Activated naive CD4-positive, alpha-beta T cell treated with anti-CD3 and anti-CD28 coated beads, Interleukin-2, amount 50 U/mL, for 72 hours (primary cell): ENCODE measurements at places on chromosomes 11 and 22. TPM values are rescaled to one million over a fixed set of nuclear protein-coding genes. Genes with fewer than 3 reads are reported as not detected.

TRPT1 gene
- total RNA-seq = 36.5 TPM

TEAD1 gene
- 0.14 TPM for total RNA-seq

MRPL48 gene
- 41.9 TPM for total RNA-seq

GRCh38 chr11:109735128-109735527, 313.1 kb downstream of the C11orf87 start:
- DNase-seq = no peak

DNA sequence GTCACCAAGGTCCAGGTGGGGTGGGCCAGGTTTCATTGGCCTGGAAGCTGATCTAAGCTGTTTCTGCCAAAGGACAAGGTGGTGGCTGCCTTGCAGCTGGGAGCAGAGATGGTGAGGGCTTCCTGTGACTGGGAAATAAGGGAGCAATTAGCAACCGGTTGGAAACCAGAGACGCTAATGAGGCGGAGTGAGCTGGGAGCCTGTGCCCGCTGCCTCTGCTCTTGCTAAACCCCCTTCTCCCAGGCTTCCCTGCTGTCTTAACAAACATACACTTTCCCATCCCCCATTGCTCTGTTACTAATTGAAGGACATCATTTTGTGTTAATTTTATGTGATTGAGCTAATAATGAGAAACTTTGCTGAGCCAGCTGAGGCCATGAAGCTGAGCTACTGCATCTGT, 121.8 kb downstream of the INSC start:
- no peak for DNase-seq

- no peak for DNase-seq
These were observed 38.9 kb upstream of the SCUBE2 start for GRCh38 chr11:9130297-9130696.

UPK2 gene
- 2.0 TPM for total RNA-seq
